H9 (cell line): ENCODE measurements at places on chromosomes 11 and 22.

GRCh38 chr11:63814383-63814736, 1.1 kb downstream of the SPINDOC start:
- no peak for DNase-seq

GRCh38 chr11:76185931-76186401, 20.3 kb downstream of the WNT11 start:
- DNase-seq, result no peak

GRCh38 chr11:82927264-82927880, 25.8 kb downstream of the DDIAS start:
- DNase-seq, result no peak

DNA sequence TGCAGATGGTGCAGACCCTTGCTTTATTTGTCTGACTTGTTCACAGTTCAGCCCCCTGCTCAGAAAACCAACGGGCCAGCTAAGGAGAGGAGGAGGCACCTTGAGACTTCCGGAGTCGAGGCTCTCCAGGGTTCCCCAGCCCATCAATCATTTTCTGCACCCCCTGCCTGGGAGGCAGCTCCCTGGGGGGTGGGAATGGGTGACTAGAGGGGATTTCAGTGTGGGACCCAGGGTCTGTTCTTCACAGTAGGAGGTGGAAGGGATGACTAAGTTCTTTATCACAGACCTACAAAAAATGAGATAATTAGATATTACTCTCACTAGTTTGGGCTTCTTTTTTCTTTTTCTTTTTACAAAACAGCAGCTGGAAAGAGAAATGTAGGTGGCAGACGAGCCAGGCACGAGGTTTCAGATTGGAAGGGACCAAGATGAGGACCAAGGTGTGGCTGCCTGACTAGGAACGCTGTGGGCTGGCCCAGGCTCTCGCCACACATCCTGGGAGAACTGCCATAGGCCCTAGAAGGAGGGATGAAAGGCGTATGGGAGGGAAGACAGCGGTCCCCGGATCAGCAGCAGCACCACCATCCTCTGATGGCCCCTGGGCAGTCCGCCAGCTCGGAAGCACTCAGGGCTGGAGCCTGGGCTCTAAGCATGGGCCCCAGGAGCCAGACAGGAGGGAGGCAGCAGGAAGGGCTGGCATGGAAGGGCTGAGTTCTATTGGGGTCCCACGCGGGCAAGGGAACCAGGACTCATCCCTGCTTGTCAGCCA, 14.2 kb downstream of the TXN2 start:
- DNase-seq, result no peak

GRCh38 chr22:48636746-48637145, 1190.9 kb downstream of the BRD1 start:
- DNase-seq, result no peak
